Amygdala (tissue), 56 donors: ENCODE measurements at places on chromosomes 11 and 22.

DNA sequence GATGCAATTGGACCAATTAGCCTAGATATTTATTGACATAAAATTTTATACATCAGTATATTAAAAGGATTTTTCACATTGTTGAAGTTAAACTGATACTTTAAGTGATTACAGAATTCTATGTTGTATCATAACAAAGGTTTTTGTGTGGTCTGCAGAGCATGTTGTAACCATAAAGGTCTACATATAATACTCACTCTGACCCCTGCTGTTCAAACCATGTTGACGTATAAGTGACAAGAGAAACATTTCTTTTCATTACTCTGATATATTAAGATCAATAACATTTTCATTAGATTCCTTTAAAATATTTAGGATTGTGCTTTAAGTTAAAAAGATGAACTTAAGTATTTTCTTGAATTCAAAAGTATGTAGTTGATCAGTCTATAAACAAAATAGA is 63.9 kb downstream of the GAS2 start:
- no peak for DNase-seq

- DNase-seq = no peak
These were observed 29.3 kb downstream of the SLN start for GRCh38 chr11:107682572-107682971.

GRCh38 chr11:107357877-107358276 is 99.7 kb downstream of the CWF19L2 start:
- DNase-seq = no peak

DNA sequence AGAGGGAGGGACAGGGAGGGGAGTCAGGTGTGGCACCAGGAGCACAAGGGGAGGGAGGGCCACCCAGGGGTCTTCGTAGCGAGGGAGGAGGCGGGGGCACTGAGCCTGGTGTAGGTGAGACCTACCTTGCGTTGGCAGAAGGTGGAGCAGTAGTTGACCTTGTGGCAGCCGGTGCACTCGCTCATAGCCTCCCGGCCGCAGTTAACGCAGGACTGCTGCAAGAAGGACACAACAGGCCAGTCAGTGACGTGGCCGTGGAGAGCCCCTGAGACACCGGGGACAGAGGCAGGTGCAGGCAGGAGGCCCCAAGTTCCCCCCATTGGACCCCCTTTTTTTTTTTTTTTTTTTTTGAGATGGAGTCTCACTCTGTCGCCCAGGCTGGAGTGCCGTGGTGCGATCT is 16.8 kb downstream of the DRD4 start:
- DNase-seq = no peak
